ENCODE measurements at places on chromosomes 16 and 17. TPM values are rescaled to one million over a fixed set of nuclear protein-coding genes. Genes with fewer than 3 reads are reported as not detected.

HOXB5 gene
- not detected for total RNA-seq

INO80E gene
- 64.6 TPM for total RNA-seq

GRCh38 chr17:4006745-4007211, 42.5 kb upstream of the ATP2A3 start:
- DNase-seq = no peak

DNA sequence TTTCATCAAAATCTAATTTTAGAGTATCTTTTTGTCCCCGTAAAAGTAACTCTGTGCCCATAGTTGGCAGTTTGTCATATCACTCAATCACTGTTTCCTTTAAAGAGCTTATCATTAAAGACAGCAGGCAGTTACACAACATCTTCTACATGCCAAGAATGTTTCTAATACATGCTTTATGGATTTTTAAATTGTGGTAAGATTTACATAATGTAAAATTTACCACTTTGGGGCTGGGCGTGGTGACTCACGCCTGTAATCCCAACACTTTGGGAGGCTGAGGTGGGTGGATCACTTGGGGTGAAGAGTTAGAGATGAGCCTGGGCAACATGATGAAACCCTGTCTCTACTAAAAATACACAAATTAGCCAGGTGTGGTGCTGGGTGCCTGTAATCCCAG, 687.2 kb downstream of the WWOX start:
- no peak for DNase-seq

DNA sequence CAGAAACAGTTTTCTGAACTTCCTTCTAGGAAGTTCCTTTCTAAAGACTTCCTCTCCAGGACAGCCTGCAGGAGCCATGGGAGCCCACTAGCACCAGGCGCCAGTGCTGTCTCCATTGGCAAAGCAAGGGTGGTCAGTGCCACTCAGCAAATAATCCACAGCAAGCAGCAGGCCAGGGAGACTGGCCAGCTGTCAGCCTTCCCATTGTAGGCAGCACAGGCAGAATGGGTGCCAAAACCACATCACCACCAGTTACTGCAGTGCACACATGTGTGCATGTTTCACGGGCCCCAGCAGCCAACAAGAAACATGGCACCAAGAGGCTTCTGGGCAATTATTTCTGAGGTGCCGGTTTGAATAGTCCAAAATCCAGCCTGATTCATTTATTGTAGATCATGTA, 26.7 kb downstream of the DNASE1 start:
- DNase-seq = no peak

- no peak for DNase-seq
Measured at GRCh38 chr16:65083164-65083857, 38.6 kb downstream of the CDH11 start.
